ENCODE measurements at places on chromosomes 6 and 20. TPM values are rescaled to one million over a fixed set of nuclear protein-coding genes. Genes with fewer than 3 reads are reported as not detected.

Gene ADAM33
- 14.7 TPM for total RNA-seq

Gene TRIM10
- not detected for total RNA-seq

Gene CRISP2
- total RNA-seq: not detected

Gene MYB
- 0.45 TPM for total RNA-seq

Gene CST7
- total RNA-seq: not detected

Gene MYL9
- total RNA-seq: 54.1 TPM

Gene PRDM1
- 1.6 TPM for total RNA-seq

Gene PRPH2
- total RNA-seq: 1.7 TPM

Gene MYMX
- not detected for total RNA-seq

Gene RIMS4
- total RNA-seq: not detected

Gene ENPP5
- total RNA-seq: 1.0 TPM

Gene CRYBG1
- 8.2 TPM for total RNA-seq

Gene PERP
- total RNA-seq: 38.5 TPM

Gene OARD1
- 8.8 TPM for total RNA-seq

Gene TGM3
- total RNA-seq: not detected

Gene POU3F2
- total RNA-seq: not detected

Gene BPIFB2
- total RNA-seq: not detected

Gene NRSN1
- not detected for total RNA-seq

Gene MMP24
- total RNA-seq: 0.17 TPM

Gene MATN4
- total RNA-seq: not detected

Gene TRIM40
- total RNA-seq: not detected

Gene OR2J1
- not detected for total RNA-seq

Gene HSPA1L
- total RNA-seq: 0.50 TPM

Gene PAK5
- total RNA-seq: under 0.01 TPM

Gene C20orf202
- total RNA-seq: not detected

Gene LINC00237
- total RNA-seq: not detected

Gene HLA-DRA
- total RNA-seq: not detected

Gene OPRL1
- 0.67 TPM for total RNA-seq

Gene PTCRA
- not detected for total RNA-seq

Gene APOM
- 3.6 TPM for total RNA-seq

Gene PRKN
- total RNA-seq: 0.89 TPM

Gene SEC63
- 5.4 TPM for total RNA-seq

Gene CALHM4
- total RNA-seq: not detected

Gene HLA-F
- total RNA-seq: not detected

Gene TUBB
- 2,052 TPM for total RNA-seq

Gene OLIG3
- not detected for total RNA-seq

Gene BTNL2
- not detected for total RNA-seq

Gene PARD6B
- 0.15 TPM for total RNA-seq

Gene PMEPA1
- total RNA-seq: 0.34 TPM

Gene COL9A3
- total RNA-seq: 3.0 TPM

Gene FOXC1
- total RNA-seq: 3.0 TPM

Gene MLN
- not detected for total RNA-seq

Gene HLA-DPB1
- 4.0 TPM for total RNA-seq

Gene TMC2
- total RNA-seq: not detected

Gene ZNF391
- total RNA-seq: 0.45 TPM

Gene FRK
- 0.15 TPM for total RNA-seq

Gene IBTK
- 28.4 TPM for total RNA-seq

Gene NTSR1
- total RNA-seq: not detected

Gene EPB41L2
- total RNA-seq: 38.2 TPM

Gene MEP1A
- not detected for total RNA-seq

Gene XKR7
- total RNA-seq: not detected

Gene TSHZ2
- under 0.01 TPM for total RNA-seq

Gene TRIM31
- total RNA-seq: not detected

Gene EIF6
- 258 TPM for total RNA-seq

Gene DEFB132
- not detected for total RNA-seq
